ENCODE measurements at places on chromosomes 6 and 20.

GRCh38 chr6:42148058-42148457 lies 5.6 kb upstream of the C6orf132 start:
- DNase-seq: no peak

GRCh38 chr20:46311039-46311650 lies 2.8 kb upstream of the CDH22 start:
- no peak for DNase-seq

GRCh38 chr6:52498538-52499017 lies 78.3 kb downstream of the TRAM2 start:
- DNase-seq: no peak

DNA sequence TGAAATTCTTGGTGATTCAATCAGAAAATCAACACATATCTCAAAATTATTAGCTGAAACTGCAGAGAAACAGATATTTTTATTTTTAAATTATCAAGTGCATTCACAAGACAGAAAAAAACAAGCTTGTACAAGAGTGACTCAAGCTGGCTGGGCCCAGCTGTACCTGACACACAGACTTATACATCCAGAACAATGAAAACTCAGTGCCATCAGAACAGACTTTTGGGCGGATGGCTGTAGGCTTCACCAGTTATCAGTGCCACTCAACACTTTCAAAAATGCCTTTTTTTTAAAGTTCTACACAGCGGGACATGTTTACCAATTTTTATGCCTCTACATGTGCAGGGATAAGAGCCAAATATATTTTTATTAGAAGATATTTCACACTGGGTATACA lies 102.8 kb downstream of the MYB start:
- DNase-seq: no peak

GRCh38 chr6:51959744-51960383 lies 127.5 kb downstream of the PKHD1 start:
- DNase-seq: no peak

GRCh38 chr6:168165373-168165772 lies 86.4 kb upstream of the FRMD1 start:
- DNase-seq: no peak

DNA sequence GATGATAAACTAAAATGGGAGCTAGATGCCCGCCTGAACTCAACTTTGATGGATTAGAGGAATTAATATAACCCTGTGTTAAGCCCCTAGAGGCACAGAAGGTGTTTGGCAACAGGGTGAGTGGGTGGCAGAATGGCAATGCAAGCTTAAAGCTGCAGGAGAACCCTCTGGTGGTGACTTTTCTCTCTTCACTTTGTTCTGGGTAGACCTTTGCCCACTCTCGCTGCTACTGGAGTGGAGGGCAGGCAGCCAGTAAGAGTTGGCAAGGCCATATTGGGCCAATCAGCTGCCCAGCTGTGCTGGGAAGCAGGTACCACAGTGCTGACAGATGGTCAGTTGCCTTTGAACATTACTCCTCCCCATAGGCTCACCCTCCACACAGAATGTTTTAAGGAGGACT lies 468.2 kb downstream of the MMUT start:
- DNase-seq: no peak
